ENCODE measurements at places on chromosomes 13 and 19. TPM values are rescaled to one million over a fixed set of nuclear protein-coding genes. Genes with fewer than 3 reads are reported as not detected.

- no peak for DNase-seq
Measured at GRCh38 chr13:21121616-21122015, 54.7 kb downstream of the SKA3 start.

GRCh38 chr19:1110809-1111640, 7.2 kb downstream of the GPX4 start:
- peak; percentile 78 for DNase-seq

DNA sequence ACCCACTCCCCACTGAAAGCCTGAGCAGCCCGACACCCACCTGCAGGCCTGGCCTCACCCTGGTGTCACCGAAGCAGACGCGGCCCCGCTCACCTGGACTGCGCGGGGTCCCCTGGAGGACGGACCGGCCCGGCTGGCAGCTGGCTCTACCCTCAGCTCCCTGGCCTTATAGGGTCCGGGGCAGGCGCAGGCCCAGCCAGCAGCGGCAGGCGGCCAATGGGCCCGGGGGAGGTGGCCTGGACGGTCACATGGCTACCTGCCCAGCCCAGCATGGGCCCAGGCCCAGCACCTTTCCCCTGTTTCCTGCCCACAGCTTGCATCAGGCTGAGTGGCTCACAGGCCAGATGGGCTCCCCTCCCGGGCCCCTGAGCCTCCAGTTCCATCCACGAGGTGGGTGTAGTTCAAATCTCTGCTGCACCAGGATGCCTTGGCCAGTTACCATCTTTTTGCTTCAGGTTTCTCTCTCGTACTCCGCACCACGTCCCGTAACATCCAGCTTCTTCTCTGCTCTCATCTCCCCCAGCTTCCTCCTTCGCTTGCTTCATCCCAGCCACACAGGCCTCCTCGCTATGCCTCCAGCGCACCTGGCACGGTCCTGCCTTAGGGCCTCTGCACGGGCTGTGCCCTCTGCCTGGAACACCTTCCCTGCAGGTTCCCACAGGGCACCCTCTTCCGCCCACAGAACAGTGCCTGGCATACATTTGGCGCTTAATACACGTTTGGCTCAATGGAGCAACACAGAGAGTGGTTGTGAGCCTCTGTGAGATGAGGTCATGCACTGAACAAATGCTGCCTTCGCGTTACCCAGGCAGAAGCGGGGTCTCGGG, at the start of gene PLIN4:
TSS of gene PLIN4 (minus strand) at position 142 of the 827 bp plus-strand sequence. CDS start 214 bp downstream, outside the sequence.
- no peak for DNase-seq

DNA sequence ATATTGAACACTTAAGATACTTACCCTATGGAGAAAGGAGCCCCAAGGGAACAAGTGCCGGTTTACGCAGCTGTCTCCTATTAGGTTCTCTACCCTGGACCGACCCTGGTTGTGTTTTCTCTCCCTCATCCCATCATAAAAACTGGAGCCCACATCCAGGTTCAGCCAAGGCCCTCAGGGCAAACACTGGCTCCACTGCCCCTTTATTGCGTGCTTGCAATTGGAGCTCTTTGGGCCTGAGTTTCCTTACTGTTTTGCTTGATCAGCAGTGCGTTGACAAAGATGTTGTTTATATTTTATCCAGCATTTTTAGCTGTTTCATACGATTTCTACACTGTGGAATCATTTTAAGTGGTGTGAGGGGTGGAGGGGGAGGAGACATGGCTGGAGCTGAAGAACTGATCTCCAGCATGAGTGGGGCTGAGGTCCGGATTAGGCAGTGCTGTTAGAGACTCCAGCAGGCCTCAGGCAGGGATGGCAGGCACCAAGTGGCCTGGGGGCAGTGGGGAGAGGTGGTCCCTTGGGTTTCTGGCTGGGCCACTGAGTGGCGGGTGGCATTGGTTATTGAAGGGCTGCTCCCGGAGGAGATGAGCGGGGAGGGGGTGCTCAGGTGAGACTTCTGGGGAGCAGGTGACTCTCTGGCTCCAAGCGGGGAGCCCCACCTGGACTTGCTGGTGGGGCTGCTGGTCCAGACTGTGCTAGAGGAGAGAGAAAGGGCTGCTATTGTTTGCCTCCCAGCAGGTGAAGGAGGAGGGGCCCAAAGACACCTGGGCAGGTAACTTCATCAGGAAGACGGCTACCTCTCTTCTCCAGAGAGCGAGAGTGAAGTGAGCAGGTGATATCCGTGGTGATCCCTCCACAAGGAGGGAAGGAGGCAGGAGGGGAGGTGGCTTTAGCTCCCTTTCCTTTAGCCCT, 62.4 kb upstream of the RNF113B start:
- DNase-seq = no peak

GRCh38 chr19:18304458-18305310, 18.2 kb downstream of the LSM4 start:
- DNase-seq = peak; percentile 96

DNA sequence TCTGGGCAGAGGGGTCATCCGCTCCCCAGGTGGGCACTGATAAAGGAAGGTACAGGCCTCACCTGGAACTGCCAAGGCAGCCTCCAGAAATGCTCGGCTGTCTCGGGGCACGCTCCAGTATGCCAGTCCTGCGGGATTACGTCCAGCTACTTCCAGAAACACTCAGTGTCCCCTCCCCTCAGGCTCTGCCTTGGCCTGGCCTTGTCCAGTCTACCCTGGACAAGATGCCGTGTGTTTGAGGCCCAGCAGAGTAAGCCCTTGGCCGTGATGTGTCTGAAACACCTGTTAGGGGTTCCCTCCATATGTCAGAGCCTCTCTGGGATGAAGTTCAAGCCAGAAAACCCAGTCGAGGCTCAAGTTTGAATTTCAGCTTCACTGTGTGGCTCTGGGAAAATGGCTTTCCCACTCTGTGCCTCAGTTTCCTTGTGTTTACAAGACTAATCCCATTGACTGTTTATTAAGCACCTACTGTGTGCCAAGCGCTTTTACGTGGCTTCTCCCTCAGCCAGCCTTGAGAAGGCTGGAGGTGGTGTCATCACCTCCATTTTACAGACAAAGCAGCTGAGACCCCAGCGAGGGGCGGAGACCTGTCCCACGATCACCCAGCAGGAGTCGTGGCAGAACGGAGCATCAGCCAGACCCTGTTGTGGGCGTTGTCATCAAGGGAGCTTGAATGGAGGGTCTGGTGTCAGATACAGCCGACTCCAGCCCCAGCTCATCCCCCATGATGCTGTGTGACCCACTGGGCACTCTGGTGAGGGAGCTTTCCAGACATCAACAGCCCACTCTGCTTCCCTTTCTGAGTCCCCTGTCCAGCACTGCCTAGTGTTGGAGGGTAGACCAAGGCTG, 2.0 kb upstream of the PIK3R2 start:
- no peak for DNase-seq

DNA sequence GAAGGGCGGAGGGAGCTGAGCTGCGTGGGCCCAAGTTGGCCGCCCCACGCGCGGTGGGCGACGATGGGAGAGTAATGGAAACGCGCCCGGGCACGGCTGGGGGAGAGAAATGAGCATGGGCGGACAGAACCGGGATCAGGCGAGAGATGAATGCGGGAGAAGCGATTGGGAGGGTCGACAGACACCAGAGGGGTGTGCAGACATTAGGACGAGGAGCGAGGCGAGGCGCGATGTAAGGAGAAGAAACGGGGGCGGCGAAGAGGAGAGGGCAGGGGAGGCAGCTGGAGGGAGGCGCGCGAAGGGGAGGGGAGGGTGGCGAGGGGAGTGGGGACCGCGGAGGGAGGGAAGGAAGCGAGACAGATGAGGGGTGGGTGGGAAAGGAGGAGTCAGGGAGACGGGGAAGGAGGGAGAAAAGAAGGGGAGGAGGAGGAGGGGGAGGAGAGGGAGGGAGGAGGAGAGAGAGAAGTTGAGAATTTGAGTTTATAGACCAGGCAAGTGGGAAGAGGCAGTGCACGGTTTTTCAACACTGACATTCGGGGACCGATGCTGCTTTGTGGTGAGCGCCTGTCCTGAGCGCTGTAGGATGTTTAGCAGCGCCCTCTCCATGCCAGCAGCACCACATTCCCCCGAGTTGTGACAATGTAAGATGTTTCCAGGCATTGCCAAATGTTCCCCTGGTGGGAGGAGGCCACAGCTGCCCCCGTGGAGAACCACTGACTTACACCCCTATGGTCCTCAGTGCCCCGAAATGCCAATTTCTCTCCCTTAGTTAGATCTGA, at the start of gene SHISA7:
TSS of gene SHISA7 (minus strand) at position 256 of the 779 bp plus-strand sequence. CDS start 437 bp downstream, outside the sequence.
- no peak for DNase-seq

DNA sequence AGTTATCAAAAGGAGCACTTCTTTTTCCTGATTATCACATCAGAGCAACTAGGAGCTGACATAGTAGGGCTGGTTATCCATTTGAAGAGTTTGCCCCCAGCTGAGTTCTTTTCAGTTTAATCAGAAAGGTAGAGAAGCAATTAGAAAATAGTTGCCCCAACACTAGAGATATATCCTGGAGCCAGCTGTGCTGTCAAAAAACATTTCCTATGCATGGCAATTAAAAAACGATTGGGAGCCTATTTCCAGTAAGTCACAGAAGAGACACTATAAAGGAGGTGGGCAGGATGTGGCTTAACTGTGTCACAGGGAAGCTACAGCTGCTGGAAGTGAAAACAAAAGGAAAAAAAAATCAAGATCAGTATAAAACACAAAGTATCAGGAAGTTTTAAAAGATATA, 155.7 kb upstream of the SLITRK1 start:
- no peak for DNase-seq

DNA sequence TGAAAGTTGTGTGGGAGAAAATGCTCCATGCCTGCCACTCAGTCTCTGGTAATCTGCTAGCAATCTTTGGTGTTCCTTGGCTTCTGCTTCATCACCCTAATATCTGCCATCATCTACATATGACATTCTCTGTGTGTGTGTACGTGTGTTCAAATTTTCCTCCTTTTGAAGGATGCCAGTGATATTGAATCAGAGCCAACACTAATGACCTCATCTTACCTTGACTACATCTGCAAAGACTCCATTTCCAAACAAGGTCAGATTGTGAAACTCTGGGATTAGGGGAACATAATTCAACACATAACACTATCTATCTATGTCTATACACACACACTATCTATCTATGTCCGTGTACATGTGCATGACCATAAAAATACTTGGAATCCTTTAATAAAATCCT, 81.4 kb upstream of the IRS2 start:
- no peak for DNase-seq

DNA sequence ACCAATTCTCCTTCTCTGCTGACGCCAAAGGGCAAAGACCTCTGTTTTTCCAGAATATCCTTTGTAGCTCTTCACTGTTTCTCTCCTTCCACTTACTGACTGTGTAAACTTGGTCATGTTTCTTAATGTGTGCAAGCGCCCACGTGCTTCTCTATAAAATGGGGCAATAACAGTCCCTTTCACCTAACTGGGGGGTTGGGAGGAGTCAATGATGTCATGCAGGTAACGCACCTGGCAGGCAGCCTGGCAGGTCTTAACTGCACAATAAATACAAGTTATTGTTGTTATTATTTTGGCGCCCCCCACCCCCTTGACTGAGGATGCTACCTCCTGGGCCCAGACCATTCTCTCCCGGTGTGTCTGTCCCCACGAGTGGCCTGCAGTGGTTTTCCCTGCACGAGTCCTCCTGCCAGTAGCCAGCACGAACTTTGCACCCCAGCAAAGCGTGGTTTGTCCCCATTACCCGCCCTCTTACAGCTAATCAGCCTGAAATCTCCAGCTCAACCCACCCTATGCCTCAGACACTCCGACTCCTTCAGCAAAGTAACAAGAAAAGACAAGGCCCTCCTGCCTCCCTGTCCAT, 5.3 kb downstream of the SBSN start:
- no peak for DNase-seq

DNA sequence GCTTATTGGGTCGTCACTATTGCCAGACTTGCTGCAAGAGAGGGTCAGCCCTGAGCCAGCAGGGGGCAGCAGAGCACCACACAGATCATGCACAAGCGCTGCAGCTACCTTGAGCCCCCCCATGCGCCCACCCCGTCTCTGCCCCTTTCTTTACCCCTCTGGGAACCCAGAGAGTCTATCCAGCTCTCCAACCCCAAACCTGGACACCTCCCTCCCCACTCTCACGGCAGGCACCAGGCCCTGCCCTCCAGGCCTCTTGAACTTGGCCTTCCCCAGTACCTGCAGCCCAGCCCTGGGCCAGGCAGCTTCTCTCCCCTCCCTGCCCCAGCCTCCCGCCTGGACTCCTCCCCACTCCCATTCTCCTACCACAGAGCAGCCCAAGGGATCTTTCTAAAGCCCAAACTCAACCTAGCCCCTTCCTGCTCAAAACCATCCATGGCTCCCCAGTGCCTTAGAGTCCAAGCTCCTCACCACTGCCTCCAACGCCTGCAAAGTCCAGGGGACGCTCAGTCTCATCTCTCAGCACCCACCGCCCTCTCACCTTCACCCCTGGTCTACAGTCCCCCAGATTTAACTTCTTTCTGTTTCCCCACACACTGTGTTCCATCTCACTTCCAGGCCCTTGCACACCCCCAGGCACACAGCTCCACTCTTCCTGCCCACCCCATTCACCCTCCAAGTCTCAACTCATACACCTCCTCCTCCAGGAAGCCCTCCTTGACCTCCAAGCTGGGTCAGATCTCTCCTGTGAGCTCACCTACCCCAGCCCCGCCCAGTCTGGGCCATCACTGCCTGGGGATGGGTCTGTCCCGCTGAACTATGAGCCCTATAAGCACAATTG, 9.4 kb upstream of the CEACAM16 start:
- DNase-seq = peak; percentile 88

- no peak for DNase-seq
Measured at GRCh38 chr13:110128546-110128945, 178.4 kb downstream of the COL4A1 start.

GRCh38 chr13:96492766-96493165, 402.9 kb downstream of the HS6ST3 start:
- DNase-seq = no peak

DNA sequence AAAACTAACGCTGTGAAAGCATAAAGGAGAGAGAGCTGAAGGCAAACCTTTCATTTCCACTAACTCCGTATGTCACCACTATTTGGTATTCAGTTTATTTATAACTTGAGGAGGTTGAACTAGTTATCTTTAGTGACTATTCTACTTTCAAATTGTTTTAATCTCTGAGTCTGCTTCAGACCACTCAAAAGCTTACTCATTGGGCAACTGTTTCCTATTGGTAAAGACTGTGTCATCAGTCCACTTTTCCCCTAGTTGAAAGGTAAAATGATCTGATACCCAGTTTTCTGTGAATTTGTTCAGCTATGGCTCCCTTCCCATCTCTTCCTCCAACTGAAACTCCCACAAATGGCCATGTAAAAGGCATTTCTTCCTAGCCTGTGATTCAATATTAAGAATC, 39.1 kb downstream of the TEX26 start:
- DNase-seq = no peak

- DNase-seq = no peak
Measured at GRCh38 chr13:110421696-110422385, 114.8 kb downstream of the COL4A2 start.

- no peak for DNase-seq
Measured at GRCh38 chr13:75050419-75051046, 431.4 kb downstream of the TBC1D4 start.

DNA sequence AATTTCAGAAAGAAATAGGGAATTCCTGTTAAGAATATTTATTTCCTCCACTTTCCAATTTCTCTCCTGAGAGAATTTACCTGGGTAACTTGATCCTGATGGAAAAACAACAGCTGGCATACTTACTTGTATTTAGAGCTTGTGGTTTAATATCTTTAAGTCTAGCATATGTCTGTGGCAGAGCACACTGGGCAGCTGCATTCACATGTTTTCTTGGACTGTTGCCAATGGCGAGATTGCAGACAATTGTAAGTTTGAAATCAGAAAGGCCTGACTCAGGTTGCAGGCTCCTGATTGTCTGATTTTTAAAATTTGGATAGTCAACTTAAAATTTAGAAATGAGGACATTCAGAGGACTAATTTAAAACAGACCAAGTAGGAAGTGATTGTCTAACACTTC, 66.9 kb downstream of the NHLRC3 start:
- DNase-seq = no peak

Gene ZNF610
- total RNA-seq = 5.3 TPM

Gene NCAN
- total RNA-seq = not detected

Gene TEAD2
- 26.0 TPM for total RNA-seq

Gene IL11
- total RNA-seq = not detected

Gene LGALS7
- not detected for total RNA-seq

All from adrenal gland (tissue), 19 donors.